Glomerular endothelial cell (primary cell): ENCODE measurements at places on chromosomes 3 and 15.

DNA sequence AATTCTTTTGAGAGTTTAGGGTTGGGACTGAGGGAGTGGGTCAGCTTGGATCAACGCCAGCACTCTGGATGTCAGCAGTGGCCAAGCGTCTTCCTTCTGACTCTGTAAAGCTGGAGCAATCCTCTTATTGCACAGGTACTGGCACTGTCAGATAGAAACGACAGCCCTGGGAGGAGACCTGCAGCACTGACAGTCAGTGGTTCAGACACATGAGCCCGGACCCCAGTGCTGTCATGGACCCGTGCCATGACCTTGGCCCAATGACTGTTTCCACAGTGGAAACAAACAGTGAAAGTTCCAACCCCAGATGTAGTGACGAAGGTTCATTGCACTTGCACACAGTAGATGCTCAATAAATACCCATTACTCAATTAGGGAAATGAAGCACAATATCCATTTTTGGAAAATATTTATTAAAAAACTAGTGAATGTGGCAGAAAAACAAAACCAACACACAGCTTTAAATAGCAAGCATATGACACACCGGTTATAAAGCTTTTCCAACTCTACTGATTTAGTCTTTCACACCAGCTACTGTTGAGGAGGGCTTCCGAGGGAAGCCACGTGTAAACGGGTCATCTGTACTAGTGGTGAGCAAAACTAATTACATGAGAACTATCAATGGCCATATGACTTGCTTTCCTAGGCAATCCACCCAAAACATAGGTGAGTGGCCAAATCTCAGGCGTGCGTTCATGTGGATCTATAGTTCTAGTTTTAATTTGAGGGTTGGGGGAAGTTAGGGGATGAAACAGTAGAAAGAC lies 22.1 kb downstream of the SIAH2 start:
- no peak for DNase-seq

GRCh38 chr15:63504979-63505841 lies 817 bp downstream of the USP3 start:
- DNase-seq = no peak

DNA sequence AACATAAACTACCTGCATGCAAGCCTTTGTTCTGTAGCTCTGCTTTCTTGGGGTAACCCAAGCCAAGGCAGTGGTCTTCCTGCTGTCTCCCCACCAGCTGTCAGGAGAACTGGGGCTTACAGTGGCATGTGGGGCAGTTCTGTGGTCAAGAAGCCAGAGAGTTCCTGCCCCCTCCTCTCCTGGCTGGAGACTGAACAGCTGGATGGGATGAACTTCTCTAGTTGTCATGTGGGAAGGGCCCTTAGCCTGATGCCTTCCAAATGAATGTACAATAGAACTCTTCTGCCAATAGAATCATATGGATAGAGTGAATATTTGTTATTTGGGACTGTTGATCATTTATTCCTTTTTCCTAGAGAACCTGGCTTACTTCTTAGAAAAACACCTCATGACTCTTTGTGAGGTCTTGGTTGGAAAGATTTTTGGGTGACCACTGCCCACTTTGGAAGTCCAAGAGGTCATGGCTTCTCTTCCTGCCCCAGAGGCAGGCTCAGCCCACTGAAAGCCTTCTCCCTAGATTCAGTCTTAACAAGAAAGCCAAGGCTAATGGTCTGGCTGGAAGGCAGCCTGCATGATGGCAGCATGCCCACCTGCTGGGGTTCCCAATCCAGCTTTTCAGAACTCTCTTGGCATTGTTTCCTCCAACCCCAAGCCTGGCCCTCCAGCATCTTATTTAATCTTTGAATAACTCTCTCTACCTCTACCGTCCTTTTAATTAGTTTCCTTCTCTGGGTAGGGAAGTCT lies 462.9 kb upstream of the PROK2 start:
- DNase-seq = no peak

DNA sequence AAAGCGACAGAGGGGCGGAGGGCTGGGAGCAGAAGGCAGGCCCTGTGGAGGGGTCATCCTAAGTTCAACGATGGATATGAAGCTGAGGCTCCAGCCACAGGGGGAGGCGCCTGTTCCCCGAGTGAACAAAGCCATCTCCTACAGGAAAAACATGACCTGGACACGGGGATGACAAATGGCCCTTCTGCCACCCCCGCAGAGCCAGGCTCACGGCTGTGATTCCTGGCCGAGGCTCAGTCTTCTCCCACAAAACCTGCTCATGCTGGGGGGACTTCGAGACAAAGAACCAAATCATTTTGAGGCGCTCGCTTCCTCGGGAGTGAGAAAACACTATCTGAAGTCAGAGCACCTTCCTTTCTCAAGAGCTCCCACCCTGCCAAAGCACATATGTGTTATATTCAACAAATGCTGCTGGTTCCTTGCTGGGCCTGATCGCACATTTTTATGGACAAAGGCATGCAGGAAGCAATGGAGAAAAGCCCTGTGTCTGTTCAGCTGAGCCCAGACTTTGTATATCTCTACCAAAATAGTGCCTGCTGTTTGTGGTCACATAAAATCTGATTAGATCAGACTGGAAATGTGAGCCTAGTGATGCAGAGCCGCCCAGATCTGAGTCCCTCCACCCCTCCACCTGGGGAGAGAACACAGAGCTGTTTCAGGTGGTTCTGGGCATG lies 5.6 kb downstream of the RBP1 start:
- DNase-seq = no peak

- no peak for DNase-seq
Observed at GRCh38 chr15:46778876-46779275, 938.4 kb upstream of the SEMA6D start.

DNA sequence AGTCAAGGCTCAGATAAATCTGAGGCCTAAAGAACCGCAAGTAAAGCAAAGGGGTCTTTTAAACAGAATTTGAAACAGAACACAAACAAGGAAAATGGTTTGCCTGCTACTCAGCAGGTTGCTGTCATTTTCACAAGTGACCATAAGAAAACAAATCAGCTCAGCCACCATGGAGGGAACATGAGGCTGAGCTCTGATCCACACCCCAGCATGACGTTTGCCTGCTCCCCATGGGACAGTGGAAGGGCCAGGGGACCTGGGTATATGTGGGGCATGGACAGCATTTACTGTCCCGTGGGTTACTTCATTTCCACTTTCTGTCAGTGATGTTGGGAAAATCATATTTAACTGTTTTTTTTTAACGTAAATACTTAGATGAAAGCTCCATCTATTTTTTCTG lies 371.2 kb downstream of the LRTM1 start:
- no peak for DNase-seq

GRCh38 chr3:105915524-105915923 lies 46.7 kb upstream of the CBLB start:
- DNase-seq = no peak
